Frontal cortex (tissue), 4 donors: ENCODE measurements at places on chromosomes 5 and 9.
A peak's percentile ranks its signal among the peaks of the same experiment; 100 is the strongest.

GRCh38 chr9:2181792-2182191 lies 166.6 kb downstream of the SMARCA2 start:
- no peak for DNase-seq

DNA sequence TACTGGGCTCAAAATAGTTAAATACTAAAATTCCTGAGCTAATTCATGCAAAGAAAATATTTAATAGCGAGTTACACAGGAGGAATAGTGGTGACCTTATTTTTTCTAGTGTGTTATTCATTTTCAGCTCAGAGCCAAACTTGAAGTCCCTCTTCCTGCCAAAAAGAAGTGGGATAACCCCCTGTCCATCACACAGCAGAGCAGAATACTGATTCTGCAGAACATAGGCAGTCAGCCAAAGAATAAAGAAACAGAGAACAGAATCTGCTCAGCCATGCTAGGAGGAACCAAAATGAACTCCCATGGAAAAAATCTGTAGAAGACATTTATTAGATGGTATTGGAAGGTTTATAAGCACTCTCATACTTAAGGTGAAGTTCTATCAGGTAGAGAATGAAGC lies 49.4 kb upstream of the GRIN3A start:
- DNase-seq, result no peak

- peak; percentile 44 for DNase-seq
Measured at GRCh38 chr9:32968101-32969011, 33.1 kb downstream of the APTX start.

GRCh38 chr9:114394523-114395333 lies 6.9 kb upstream of the AKNA start:
- no peak for DNase-seq

DNA sequence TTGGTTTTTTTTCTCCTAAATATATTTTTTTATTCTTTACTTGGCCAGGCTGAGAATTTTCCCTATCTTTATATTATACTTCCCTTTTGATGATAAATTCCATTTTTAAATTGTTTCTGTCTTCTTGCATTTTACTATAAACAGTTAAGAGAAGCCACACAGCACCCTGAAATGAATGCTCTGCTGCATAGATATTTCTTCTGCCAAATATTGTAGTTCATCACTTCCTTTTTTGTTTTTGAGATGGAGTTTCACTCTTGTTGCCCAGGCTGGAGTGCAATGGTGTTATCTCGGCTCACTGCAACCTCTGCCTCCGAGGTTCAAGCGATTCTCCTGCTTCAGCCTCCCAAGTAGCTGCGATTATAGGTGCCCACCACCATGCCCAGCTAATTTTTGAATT lies 8.5 kb upstream of the INIP start:
- no peak for DNase-seq

DNA sequence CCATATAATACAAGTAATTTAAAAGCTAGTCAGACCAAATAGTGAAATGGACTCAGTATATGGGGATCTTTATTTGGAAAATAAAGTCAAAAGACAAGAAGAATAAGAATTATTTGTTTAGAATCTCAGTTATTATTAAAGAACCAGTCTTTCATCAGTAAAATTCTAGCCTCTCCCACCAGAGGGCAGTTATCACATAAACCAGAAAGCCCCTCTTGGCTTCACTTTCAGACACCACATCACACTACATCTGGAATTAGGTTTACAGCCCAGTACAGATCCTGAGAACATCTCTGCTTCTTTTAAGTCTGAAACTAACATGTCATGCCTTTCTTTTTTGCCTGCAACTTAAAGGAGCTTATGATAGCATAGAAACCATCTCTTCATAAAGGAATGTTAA lies 12.2 kb upstream of the HSPB3 start:
- DNase-seq, result no peak

- no peak for DNase-seq
Measured at GRCh38 chr5:3709068-3709716, 113.6 kb downstream of the IRX1 start.

DNA sequence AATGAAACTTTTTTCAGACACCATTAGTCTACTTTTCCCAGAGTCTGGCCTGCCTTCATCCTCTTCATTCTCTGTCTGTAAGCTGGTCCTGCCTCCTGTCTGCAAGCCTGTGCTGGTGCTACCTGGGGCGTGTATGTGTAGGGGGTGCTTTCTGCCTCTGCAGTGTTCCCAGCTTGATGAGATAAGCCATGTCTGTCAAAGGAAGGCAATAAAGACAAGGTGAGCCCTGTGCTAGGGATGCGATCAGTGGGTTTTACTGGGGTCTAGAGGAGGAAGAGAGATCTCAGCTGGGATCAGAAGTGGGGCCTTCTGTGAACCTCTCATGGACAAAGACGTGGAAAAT lies 78.0 kb upstream of the TGFBR1 start:
- no peak for DNase-seq

GRCh38 chr9:36189976-36190375 lies 745 bp upstream of the CLTA start:
- DNase-seq, result no peak

DNA sequence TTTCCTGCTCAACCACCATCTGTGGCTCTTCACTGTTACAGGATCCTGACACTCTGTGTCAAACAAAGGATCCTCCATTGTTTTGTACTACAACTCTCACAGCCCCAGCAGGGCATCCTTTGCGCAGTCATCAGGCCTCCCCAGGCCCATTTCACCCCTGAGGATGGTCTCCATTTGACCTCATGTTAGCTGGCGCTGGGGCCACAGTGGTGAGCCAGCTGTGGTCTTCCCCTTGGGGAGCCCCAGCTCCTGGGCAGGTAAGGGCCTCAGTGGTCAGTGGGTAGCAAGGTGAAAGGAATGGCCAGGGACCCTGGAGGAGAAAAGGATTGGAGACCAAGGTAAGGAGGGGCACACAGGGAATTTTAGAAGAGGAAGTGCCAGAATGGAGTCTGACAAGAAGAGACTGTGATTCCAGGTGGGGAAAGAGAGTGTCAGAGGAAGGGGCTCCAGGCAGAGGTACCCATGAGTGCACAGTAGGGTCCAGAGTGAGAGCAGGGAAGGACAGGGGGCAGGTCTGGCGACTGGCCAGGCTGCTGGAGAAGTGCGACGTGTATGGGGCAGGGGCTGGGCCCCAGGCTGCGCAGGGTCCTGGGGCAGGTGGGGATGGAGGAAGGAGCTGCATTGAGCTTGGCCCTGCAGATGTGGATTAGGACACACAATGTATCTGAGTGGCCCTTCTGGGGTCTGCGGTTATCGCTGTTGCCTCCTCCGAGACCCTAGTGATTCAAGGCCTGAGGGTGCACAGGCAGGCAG lies 109.9 kb downstream of the PHF2 start:
- DNase-seq, result no peak

DNA sequence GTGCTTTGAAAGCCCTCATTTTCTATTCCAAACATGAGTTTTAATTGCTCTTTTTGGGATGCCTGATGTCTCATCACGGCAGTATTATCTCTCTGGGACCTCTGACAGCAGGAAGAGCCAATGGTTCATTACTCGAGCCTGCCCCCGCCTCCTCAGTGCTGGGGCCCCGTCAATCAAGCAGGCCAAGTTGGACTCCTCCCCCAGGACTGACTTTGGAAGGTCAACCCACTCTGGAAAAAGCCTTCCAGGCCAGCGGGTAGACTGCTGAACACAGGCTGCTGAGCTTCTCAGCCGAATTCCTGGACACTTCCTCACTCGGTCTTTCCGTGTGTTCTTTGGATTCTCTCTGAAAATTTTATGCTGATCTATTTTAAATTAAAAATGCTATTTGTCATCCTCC lies 9.5 kb upstream of the BARHL1 start:
- DNase-seq, result no peak

DNA sequence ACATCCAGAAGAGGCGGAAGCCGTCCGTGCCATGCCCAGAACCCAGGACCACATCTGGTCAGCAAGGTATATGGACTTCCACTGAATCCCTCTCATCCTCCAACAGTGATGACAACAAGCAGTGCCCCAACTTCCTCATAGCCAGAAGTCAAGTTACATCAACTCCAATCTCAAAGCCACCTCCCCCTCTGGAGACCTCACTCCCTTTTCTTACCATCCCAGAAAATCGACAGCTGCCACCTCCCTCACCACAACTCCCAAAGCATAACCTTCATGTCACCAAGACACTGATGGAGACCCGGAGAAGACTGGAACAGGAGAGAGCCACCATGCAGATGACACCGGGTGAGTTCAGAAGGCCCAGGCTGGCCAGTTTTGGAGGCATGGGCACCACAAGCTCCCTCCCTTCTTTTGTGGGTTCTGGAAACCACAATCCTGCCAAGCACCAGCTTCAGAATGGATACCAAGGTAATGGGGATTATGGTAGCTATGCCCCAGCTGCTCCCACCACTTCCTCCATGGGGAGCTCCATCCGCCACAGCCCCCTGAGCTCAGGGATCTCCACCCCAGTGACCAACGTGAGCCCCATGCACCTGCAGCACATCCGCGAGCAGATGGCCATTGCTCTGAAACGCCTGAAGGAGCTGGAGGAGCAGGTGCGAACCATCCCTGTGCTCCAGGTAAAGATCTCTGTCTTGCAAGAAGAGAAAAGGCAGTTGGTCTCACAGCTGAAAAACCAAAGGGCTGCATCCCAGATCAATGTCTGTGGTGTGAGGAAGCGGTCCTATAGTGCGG lies 130.3 kb upstream of the DMRT1 start:
- no peak for DNase-seq

GRCh38 chr5:157821822-157822622 lies 36.9 kb downstream of the CLINT1 start:
- no peak for DNase-seq

GRCh38 chr9:136530461-136531089 lies 15.3 kb downstream of the NOTCH1 start:
- no peak for DNase-seq
